ENCODE measurements at places on chromosomes 3 and 15.
A peak's percentile ranks its signal among the peaks of the same experiment; 100 is the strongest.

GRCh38 chr15:100893261-100893963, 13.8 kb downstream of the ALDH1A3 start:
- DNase-seq = no peak

DNA sequence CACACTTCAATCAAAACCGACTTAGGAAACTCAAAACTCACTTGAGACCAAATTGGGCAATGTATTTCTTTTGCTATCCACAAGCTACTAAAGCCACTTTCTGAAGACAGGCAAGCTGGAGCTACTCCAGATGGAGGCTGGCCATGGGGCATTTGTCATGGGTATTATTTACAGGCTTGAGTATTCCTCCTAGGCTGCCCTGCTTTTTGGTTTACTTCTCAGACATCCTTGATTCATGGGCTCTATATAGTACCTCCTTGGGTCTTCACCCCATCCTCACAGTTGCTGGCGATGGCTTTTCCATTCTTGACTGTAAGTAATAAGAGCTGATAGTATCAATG, 18.6 kb upstream of the SYNM start:
- DNase-seq = no peak

DNA sequence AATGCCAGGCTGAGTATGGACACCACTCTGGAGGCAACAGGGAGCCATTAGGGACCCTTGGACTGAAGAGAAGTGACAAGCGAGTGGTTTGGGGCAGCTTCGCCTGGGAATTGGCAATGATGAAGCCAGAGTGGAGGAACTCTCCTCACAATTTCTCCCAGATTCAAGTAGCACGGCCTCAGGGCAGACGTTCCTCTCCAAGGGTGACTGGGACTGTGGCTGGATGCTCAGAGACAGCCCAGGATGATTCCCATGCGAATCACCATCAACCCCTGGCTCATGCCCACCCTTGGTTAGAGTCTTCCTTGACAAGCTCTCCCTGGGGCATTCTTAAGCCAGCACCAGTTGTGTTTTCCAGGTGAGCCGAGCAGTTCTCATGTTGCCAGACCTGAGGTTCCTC, 16.3 kb upstream of the DOCK3 start:
- no peak for DNase-seq

- no peak for DNase-seq
Measured at GRCh38 chr3:99534951-99535704, 103.3 kb upstream of the COL8A1 start.

DNA sequence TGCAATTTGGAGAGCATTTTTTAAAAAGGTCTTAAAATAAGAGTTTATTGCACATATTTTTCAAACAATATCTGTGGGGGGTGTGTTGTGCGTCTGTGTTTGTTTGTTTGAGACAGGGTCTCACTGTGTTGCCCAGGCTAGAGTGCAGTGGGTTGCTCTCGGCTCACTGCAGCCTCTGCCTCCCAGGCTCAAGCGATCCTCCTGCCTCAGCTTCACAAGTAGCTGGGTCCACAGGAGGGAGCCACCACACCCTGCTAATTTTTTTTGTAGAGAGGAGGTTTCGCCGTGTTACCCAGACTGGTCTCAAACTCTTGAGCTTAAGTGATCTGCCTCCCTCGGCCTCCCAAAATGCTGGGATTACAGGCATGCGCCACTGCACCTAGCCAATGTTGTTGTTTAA, 2.7 kb downstream of the MLF1 start:
- no peak for DNase-seq

DNA sequence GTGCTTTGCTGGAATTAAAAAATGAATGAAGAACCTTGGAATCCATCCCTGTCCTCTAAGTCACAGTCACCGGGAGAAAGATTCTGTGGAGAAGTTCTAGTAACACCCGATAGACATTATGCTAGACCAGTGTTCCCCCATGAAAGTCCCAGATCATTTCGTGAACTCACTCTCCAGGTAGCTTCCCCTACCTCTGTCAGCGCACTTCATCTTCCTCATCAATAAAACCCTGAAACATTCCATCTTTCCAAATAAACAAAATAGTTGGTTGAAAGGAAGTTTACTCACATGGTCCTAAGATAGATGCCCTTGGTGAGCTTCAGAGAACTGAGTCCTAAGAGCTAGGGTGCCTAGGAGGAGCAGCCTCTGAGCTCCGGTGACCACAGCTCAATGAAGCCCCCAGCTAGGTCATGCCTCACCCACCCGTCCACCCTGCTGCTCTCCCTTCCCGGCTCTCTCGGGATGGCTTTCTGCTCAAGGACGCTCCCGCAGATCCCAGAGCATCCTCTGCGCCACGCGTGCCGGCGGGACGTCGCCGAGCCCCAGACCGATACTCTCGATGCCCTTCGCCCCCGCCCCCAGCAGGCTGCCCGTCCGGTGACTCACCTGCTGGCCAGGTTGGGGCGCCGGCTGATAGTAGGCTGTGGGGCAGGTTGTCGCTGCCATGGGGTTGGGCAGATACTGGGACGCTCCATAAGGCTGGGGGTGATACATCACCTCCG, 776 bp downstream of the VGLL3 start:
- no peak for DNase-seq

DNA sequence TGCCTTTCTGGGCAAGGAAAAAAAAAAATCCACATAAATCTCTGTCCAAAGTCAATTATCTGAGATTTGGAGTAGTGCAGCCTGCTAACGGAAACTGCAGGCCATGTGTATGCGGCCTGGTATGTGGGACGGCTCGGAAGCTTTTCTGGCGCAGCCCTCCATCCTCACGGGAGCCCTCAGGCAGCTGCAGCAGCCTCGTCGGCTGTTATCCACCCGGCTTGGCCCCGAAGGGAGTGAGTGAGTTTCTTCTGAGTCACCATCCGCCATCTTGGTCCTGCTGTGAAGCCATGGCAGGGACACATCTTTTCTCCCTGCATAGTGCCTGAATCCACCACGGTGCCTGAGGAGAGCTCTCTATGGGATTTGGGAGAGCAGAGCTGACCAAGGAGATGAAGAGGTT, 62.8 kb downstream of the POLR2M start:
- DNase-seq = no peak

DNA sequence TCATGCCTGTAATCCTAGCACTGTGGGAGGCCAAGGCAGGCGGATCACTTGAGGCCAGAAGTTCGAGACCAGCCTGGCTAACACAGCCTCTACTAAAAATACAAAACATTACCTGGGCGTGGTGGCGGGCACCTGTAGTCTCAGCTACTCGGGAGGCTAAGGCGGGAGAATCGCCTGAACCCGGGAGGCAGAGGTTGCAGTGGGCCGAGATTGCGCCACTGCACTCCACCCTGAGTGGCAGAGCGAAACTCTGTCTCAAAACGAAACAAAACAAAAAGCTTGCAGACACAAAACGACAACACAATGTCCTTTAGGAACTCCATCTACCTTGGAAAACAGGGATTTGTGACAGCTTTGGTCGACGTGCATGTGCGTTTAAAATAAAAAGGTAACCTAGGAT, 716 bp upstream of the KLHL24 start:
- DNase-seq = no peak

DNA sequence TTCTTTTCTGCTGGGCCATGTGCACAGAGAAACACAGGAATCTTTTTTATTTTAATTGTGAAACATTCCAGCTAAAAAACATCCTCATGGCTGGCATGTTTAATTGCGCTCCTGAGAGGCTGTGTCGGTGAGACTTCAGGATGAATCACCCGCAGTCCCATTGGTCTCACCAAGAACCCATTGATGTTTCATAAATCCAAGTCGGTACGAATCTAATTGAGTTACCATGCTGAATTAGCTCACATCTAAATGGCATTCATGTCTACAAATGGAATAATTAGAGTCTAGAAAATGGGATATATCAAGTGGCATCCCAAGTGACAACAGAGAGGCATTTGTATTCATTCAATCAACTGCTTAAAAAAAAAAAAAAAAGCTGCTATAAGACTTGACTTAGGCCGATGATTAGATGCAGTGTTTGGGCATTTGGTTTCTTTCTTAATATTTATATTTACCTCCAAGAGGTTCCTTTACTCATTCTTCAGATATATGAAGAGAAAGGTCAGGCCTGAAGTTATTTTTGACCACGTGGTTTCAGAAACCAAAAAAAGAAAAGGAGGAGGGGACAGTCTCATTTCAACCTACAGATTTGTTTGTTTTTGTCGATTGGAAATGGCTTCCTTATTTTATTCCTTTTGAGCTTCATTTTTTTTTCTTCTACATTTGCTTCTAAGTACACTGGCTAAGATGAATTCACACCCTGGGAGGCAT, 79.1 kb upstream of the FOXB1 start:
- DNase-seq = no peak

- no peak for DNase-seq
Measured at GRCh38 chr3:43923104-43923882, 232.6 kb downstream of the ABHD5 start.

DNA sequence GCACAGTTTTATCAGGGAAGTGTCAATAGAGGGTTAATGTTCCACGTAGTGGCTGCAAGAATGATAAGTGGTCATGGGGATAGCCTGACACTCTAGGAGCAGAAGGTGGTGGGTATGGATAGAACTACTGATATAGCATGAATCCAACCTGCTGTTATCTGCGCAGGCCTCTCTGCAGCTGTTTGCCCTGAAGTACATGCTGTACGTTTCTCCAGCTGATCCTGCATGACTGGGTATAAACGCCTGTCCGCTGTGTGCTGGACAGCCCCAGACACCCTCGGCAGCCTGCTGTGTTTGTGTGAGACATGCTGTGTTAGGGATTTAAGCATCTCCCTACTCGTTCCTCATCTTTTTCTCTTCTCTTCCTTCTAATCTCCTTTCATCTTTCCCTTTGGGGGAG, 87.1 kb downstream of the LPP start:
- no peak for DNase-seq

- no peak for DNase-seq
Measured at GRCh38 chr15:39974656-39975230, 40.8 kb downstream of the EIF2AK4 start.

- no peak for DNase-seq
Measured at GRCh38 chr3:112605285-112605684, 35.7 kb downstream of the CCDC80 start.

DNA sequence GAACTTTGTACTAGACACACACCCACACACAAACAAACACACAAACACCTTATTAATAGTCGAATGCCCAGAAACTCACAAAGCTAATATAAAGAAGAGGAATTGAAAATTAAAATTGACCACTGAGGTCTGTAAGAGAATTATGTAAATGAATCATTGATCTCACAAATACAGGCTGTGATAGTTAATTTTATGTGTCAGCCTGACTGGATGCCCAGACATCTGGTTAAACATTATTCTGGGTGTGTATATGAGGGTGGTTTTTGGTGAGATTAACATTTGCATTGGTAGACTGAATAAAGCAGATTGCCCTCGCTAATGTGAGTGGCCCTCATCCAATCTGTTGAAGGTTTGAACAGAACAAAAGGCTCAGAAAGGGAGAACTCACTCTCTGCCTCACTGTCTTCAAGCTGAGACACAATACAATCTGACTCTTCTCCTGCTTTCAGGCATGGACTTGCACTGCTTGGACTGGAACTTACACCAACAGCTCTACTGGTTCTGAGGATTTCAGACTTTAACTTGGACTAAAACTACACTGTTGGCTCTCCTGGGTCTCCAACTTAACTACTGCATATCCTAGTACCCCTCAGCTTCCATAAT, 199.4 kb upstream of the TTC14 start:
- DNase-seq = no peak

- no peak for DNase-seq
Measured at GRCh38 chr15:28948036-28948435, 62.3 kb downstream of the APBA2 start.

GRCh38 chr3:141769221-141769894, 6.2 kb downstream of the GRK7 start:
- no peak for DNase-seq

DNA sequence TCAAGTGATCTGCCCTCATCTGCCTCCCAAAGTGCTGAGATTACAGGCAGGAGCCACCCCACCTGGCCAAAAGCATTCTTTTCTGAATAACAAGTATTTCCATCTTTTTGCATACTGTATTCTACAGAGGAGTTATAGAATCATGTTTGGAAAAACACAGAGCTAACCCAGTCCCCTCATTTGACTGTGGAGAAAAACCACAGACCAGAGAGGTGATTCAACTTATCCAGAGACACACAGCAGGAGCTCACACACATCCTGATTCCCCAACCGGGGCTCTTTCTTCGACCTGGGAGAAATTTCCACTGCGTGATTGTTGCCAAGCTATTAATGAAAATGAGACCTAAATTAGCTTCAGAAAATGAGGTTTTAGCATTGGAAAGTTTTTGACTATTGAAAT, 176.1 kb upstream of the TLE3 start:
- DNase-seq = no peak

- DNase-seq = no peak
Measured at GRCh38 chr3:19765954-19766353, 168.1 kb downstream of the EFHB start.

GRCh38 chr3:8371085-8371551, 130.5 kb upstream of the LMCD1 start:
- DNase-seq = no peak

DNA sequence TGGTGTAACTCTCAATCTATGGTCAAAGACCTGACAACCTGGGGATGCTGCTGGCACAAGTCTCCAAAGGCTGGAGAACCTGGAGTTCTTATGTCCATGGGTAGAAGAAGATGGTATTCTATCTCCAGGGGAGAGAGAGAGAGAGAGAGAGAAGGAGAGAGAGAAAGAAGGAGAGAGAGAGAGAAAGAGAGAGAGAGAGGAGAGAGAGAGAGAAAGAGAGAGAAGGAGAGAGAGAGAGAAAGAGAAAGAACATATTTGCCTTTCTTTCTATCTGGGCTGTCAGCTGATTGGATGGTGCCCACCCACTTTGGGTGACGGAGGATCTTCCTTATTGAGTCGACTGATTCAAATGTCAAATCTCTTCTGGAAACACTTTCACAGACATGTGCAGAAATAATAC, 84.6 kb downstream of the PPM1L start:
- DNase-seq = no peak

DNA sequence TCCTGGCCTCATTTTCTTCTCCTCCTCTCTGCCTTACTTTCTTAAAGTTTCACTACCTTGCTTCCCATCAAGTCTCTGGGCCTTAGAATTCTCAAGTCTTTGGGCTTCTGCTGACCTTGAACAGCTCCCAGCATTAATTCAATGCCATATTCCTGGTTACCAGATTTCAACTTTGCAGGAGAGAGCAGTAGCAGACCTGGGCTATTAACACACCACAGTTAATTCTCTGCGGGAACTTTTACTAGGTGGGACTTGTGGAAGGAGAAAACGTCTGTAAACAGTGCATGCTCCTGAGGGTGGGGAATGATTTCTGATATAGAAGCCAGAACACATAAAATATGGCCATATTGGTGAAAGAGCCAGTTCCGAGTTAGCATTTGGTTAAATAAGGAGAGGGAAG, 214.6 kb downstream of the MEIS2 start:
- DNase-seq = no peak

- DNase-seq = no peak
Measured at GRCh38 chr3:141456301-141456625, 30.6 kb upstream of the RASA2 start.

- DNase-seq = no peak
Measured at GRCh38 chr3:116569611-116570010, 124.3 kb upstream of the LSAMP start.

DNA sequence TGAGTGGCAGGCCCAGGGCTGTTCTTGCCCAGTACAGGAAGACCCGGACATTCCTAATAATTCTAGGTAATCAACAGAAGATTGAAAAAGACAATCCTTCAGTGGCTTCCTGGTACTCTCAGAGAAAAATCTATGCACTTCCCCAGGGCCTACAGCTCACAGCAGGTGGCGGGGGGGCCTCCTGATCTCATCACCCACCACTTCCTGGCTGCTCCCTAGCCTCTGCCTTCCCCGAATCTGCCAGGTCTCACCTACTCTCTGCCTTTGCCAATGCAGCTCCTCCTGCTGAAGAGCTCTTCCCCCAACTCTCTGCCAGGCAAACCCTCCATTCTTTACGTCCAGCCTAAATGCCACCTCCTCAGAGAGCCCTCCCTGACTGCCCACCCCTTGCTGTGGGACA, 37.5 kb downstream of the EHD4 start:
- DNase-seq = peak; percentile 60
